ENCODE measurements at places on chromosomes 3 and 15. TPM values are rescaled to one million over a fixed set of nuclear protein-coding genes. Genes with fewer than 3 reads are reported as not detected.

Gene CISH
- 17.8 TPM for total RNA-seq

Gene ALG3
- 54.7 TPM for total RNA-seq

Gene ANKRD63
- total RNA-seq, result 1.1 TPM

Gene CTXND1
- not detected for total RNA-seq

Gene MESP2
- total RNA-seq, result under 0.01 TPM

Gene PCYT1A
- 57.1 TPM for total RNA-seq

Gene PLIN1
- total RNA-seq, result under 0.01 TPM

Gene OCA2
- total RNA-seq, result not detected

Gene CP
- 10.2 TPM for total RNA-seq

Gene STX19
- total RNA-seq, result not detected

Gene KCNMB3
- total RNA-seq, result 1.3 TPM

Gene GP9
- total RNA-seq, result 4.0 TPM

Gene ZBED2
- total RNA-seq, result under 0.01 TPM

Gene COL8A1
- not detected for total RNA-seq

Gene CTXN2
- not detected for total RNA-seq

Gene DLL4
- total RNA-seq, result under 0.01 TPM

Gene PLA1A
- total RNA-seq, result not detected

Gene RTP1
- not detected for total RNA-seq

Gene ABHD6
- 5.1 TPM for total RNA-seq

Gene ESYT3
- 0.54 TPM for total RNA-seq

Gene PRSS50
- under 0.01 TPM for total RNA-seq

Gene RAD18
- 10.2 TPM for total RNA-seq

Gene CCDC54
- not detected for total RNA-seq

Gene ACAN
- total RNA-seq, result not detected

Gene RASGRP1
- 2.7 TPM for total RNA-seq

Gene KY
- total RNA-seq, result under 0.01 TPM

Gene OR5K2
- not detected for total RNA-seq

Gene MCTP2
- 94.8 TPM for total RNA-seq

Gene INSYN1
- total RNA-seq, result not detected

Gene BHLHE40
- 49.3 TPM for total RNA-seq

Gene GCNT3
- total RNA-seq, result under 0.01 TPM

Gene CCDC80
- under 0.01 TPM for total RNA-seq

Gene A4GNT
- not detected for total RNA-seq

Gene ZMAT3
- 0.81 TPM for total RNA-seq

Gene SEMA5B
- total RNA-seq, result 0.27 TPM

Gene CLSTN2
- total RNA-seq, result under 0.01 TPM

Gene KCNH8
- 0.54 TPM for total RNA-seq

Gene CCR8
- not detected for total RNA-seq

Gene PYGO1
- total RNA-seq, result under 0.01 TPM

Gene SLC22A14
- total RNA-seq, result under 0.01 TPM

Gene GJD2
- not detected for total RNA-seq

Gene RHOA
- total RNA-seq, result 399 TPM

Gene GPR156
- total RNA-seq, result under 0.01 TPM

Gene EPHB3
- total RNA-seq, result 0.54 TPM
